Left forelimb (tissue), 1 donor: ENCODE measurements at places on chromosomes 2 and 18.

DNA sequence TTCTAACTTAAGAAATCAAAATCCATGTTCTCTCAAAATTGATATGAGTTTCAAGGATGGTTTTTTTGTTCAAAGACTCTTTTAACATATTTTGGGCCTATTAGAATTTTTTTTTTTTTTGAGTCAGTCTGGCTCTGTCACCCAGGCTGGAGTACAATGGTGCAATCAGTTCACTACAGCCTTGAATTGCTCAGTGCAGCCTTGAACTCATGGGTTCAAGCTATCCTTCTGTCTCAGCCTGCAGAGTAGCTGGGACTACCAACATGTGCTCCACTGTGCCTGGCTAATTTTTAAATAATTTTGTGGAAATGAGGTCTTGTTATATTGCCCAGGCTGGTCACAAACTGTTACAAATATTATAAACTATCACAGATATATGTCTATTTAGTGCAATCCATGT is 40.6 kb upstream of the RBMS1 start:
- DNase-seq = no peak

GRCh38 chr2:216139884-216140283 is 30.7 kb downstream of the XRCC5 start:
- DNase-seq = no peak

DNA sequence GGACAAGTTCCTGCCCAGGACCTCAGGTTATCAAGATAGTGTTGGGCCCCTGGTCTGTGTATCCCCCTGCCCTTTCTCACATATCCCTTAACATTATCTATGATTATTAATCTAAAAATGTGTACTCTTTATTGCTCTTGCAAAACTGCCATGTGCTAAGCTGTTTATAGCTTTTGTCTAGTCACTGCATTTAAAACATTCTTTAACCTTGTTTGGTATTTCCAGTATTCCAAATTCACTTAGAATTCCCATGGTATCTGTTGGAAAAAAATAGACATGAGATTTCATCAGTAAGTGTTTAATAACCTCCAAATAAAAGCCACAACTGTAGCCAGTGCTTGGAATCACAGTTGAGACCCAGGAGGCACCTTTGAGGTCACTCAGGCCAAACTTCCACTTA is 16.2 kb upstream of the GLS start:
- DNase-seq = no peak

- peak; percentile 30 for DNase-seq
Measured at GRCh38 chr2:239025096-239025801, 177.4 kb downstream of the TWIST2 start.

DNA sequence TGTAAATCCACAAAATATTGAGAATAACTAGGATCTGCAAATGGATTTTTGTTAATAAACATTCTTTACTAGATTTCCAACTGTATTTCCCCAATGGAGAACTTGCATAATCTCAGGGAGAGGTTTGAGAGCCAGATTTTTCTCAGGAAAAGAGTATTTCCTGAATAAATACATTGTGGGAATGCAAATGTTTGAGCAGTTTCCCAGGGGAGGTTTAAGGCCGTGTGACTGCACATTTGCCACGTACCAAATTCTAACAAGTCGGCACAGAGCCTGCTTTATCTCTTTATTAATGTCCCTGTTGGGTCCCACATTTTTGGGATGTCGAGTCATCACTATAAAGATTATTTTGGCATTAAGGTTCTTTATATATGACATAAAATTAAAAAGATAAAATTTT is 27.0 kb downstream of the TFPI start:
- no peak for DNase-seq

GRCh38 chr2:170770008-170770605 is at the start of gene ERICH2:
Gene ERICH2 (plus strand): TSS chr2:170770378. CDS start chr2:170770682, 304 bp downstream.
- DNase-seq = no peak

GRCh38 chr2:73268830-73269685 is 15.2 kb downstream of the FBXO41 start:
- DNase-seq = no peak
